ENCODE measurements at places on chromosomes 1 and 21.

DNA sequence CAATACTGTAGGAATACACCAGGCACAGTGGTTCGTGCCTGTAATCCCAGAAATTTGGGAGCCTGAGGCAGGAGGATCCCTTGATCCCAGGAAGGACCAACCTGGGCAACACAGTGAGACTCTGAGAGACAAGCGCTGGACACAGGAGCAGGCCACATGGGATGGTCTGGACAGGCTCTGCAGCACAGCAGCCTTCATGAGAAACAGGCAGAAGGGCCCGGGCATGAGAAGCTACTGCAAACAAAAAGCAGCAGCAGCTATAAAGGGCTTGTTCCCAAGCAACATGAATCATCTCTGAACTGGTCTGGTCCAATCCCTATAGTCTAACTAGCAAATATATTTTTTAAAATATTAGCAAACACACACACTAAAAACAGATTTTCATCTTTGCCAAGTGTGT is 35.5 kb upstream of the SLAMF9 start:
- no peak for DNase-seq

DNA sequence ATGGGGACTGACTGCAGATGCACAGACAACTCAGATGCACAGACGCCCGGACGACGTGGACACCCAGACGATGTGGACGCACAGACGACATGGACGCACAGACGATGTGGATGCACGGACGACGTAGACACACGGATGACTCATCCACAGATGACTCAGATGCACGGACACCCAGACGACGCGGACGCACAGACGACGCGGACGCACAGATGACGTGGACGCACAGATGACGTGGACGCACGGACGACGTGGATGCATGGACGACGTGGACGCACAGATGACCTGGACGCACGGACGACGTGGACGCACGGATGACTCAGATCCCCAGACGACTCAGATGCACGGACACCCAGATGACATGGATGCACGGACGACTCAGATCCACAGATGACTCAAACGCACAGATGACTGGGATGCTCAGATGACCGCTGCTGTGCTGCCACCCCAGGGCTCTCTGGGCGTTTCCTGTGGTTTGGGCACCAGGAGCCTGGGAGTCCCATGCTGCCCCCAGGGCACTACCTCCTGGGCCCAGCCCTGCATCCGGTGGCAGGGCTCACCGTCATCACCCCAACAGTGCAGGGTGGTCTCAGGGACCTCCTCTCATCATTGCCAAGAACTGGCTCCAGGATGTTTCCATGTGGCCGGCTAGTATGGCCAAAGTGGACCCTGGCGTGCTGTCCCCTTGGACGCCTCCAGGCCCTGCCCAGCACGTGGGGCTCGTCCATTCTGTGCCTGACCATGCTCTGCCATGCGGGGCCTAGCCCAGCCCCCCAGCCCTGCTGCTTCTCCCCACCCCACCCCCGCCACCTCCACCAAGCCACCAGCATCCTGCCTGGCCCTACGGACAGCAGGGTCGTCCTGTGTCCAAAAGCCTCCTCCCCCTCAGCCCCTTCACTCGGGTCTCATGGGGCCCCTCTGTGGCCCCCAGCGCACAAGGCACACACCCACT is 14.0 kb downstream of the FAAP20 start:
- DNase-seq, result peak; percentile 36

DNA sequence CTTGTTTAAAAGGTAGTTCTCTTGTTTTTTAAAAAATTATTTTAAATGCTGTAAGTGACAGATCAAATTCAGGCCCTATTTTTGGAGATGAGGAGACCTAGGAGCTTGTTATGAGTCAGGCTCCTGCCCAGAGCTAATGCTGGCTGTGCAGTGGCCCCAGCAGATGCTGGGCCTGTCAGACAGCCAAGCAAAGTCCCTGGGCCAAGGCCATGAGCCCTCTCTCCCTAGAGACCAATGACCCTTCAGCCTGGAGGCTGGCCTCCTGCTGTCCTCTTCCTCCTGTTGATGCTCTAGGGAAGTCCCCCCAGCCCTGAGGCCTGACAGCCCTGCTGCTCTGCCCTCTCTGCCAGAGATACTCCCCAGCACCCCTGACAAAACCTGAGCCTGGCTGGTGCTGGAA is 128.1 kb upstream of the CTTNBP2NL start:
- no peak for DNase-seq

DNA sequence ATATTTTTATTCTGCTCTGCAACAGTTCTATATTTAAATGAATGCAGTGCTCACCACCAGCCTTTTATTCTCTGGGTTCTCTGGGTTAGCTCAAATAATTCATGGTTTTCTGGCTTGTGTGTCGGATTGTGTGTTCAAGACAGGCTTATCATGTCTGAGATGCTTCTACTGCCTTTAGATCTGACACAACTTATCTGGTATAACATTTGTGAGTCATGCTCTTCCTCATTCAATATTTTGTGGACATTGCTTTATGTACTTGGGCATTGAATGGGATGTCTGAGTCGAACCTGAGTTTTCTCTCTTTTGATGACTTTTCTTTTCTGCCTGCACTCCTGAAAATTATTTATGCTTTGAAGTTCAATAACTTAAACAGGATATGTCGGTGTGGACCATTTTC is 17.6 kb upstream of the PKP1 start:
- DNase-seq, result no peak

GRCh38 chr1:179706339-179706941 is 36.7 kb upstream of the FAM163A start:
- peak; percentile 30 for DNase-seq

DNA sequence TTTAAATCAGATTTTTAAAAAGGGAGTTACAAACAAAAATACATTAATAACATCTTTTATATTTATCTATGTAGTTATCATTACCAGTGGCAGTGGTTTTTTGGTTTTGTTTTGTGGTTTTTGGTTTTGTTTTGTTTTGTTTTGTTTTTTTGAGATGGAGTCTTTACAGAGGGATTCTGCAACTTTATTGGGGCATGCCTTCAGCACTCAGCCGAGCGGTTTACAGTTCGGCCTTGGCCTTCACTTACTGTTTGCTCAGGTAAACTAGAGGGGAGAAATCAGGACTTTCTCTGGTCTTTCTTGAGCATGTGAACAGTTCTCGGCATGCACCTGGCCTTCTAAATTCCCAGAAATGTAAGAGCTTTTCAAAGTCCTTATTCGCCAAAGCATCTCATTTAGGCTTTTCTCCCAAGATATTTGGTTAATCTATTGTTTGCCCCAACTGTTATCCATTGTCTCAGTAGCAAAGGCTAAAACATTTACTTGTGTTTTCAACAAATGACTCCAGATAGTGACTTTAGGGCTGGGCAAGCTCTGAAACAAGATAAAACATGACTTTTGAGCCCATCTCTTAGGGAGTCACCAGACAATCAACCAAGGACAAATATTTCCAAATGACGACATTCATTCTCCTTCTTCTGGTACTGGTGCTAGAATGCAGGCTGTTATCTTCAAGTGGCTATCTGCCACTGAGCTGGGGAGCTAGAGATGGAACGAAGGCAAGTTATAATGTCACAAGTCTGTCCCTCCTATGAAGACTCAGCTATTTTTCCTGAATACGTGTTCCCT is 48.4 kb upstream of the ADORA3 start:
- DNase-seq, result no peak

- no peak for DNase-seq
These were observed 11.5 kb downstream of the ALDH4A1 start for GRCh38 chr1:18890706-18891425.

DNA sequence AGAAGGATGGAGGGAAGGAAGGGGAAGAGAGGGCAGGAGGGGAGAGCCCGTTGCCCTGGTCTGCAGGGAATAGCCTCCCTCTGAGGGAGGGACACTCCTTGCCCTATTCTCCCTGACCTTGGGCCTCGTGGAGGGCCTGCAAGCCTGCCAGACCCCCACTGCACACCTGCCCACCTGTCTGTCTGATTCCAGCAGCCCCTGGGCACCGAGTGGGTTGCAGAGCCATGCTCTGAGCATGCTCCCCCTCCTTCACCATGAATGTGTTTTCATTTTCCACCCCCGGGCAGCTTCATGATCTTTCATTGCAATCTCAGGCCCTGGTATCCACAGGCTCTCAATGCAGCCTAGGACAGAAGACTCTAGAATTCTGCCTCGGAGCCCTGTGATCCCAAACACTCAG is 5.1 kb upstream of the NPHP4 start:
- DNase-seq, result no peak

DNA sequence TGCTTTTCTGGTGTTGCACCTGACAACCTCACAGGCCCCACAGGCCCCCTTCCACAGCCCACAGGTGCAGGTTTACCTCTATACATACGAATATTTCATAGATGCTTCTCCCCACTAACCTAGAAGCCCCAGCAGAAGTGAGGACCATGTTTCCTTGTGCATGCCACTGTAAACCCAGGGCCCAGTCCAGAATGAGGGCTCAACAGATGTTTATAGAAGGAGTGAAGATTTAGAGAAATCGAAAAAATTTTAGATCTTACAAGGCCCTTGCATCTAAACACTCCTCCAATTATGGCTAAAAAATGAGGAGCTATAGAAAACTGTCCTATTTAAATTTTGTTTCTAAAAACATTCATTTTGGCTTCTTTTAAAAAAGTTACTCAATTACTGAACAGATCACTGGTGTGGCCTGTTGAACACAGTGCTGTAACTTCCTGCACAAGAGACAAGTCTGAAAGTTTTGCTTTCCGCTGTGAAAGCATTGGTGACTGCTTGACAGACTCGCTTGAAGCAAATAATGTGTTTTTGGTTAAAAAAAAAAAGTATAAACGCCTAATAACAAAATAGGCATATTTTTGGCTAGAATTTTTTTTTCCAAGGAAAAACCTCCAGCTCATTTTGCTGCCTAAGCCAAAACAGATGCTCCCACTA is 1.2 kb downstream of the ABCB10 start:
- no peak for DNase-seq

- no peak for DNase-seq
These were observed 23.1 kb upstream of the SLC22A15 start for GRCh38 chr1:115953180-115953579.

- DNase-seq, result no peak
These were observed 6.3 kb downstream of the ASPM start for GRCh38 chr1:197140121-197140520.

GRCh38 chr1:92410706-92411105 is 76.0 kb downstream of the GFI1 start:
- DNase-seq, result no peak

- no peak for DNase-seq
These were observed 1.1 kb downstream of the KCNH1 start for GRCh38 chr1:211132721-211133392.

- no peak for DNase-seq
These were observed 120.4 kb downstream of the SNX7 start for GRCh38 chr1:98781906-98782305.

GRCh38 chr1:23634518-23634839 is 57.1 kb upstream of the RPL11 start:
- DNase-seq, result no peak

DNA sequence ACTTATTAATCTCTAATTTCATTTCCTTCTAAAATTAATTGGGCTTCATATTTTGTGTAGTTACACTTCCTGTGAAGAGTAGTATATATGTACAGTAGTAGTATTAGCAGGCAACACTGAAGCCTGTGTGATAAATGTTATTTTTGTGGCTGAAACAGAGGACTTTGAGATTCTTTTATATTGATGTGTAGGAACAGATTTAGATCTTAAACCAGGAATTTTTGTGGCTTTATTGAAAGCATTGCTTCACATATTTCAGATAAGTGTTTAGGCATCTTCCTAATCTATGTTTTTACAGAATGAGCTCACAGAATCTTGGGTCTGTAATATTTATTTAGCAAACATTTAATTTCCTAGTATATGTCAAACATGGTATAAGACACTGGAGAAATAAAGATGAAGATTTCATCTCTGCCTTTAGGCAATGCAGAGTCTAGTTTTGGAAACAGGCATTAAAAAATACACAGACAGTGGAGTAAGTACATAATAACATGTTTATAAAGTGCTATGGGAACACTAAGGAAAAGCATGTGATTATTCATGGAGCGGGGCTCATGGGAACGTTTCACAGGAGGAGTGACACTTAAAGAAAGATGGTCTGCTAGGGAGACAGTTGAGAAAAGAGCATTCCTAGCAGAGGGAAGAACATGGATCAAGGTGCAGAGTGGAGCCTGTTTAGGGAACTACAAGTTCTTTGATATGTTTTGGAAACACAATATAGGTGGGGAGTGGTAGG is 52.7 kb downstream of the MIGA1 start:
- no peak for DNase-seq

GRCh38 chr1:31127266-31127665 is 61.7 kb upstream of the PUM1 start:
- no peak for DNase-seq

DNA sequence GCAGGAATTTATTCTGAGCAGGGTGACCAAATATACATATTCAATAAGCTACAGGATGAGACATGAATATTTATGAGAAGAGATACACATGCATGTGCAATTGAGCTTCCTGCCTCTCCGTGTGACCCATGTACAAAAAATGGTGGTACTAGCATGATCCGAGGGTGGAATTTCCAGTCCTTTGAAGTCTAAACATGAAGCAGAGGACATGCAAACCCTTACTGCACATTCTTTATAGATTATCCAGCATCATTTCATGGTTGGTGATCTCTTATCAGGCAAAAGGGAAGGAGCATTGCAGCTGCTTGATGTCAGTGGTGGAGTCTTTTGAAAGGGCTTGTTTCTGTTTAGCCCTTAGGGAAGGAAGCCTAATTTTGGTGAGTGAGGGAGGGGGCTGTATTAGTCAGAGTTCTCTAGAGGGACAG is 448.6 kb downstream of the SETD4 start:
- DNase-seq, result no peak

GRCh38 chr1:85692730-85693314 is 15.4 kb downstream of the ZNHIT6 start:
- DNase-seq, result no peak

DNA sequence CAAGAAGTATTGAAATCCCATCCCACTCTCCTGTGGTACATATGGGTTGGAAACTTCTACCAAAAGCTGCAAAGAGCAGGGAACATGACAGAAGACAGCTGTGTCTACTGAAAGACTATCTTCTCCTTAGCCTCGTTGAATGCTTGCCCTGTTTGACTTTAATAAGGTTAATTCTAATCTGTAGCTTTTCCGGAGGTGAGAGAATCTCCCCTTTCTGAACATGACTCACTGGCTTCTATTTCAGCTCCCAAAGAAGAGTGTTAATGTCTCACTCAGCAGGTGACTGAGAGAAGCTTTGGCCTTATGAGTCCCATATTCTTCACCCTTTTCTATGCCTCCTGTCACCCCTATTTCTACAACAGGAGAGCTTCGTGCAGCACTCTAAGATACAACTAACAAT is 88.3 kb downstream of the HHIPL2 start:
- DNase-seq, result no peak
